Renal cortex interstitium (tissue), 15 donors: ENCODE measurements at places on chromosomes 2 and 18. TPM values are rescaled to one million over a fixed set of nuclear protein-coding genes. Genes with fewer than 3 reads are reported as not detected.

Gene ACOXL
- polyA plus RNA-seq: 0.69 TPM

Gene EFHD1
- polyA plus RNA-seq: 52.4 TPM

Gene ST8SIA5
- 1.3 TPM for polyA plus RNA-seq

Gene ANKRD30B
- 0.08 TPM for polyA plus RNA-seq

Gene SLC23A3
- polyA plus RNA-seq: 22.7 TPM

Gene CYP26B1
- polyA plus RNA-seq: 32.2 TPM

Gene PDE11A
- polyA plus RNA-seq: 6.0 TPM

Gene OST4
- polyA plus RNA-seq: 273 TPM

Gene STPG4
- 0.37 TPM for polyA plus RNA-seq

Gene GALNT5
- 0.50 TPM for polyA plus RNA-seq

Gene CDKL4
- 0.49 TPM for polyA plus RNA-seq

Gene DCC
- 8.2 TPM for polyA plus RNA-seq

Gene PCARE
- 0.62 TPM for polyA plus RNA-seq

Gene NEDD4L
- 131 TPM for polyA plus RNA-seq

Gene REG1B
- not detected for polyA plus RNA-seq

Gene HRH4
- polyA plus RNA-seq: 0.17 TPM
